Fibroblast of mammary gland (primary cell): ENCODE measurements at places on chromosomes 5 and 9.
A peak's percentile ranks its signal among the peaks of the same experiment; 100 is the strongest.

GRCh38 chr9:18520416-18521047, 46.6 kb downstream of the ADAMTSL1 start:
- DNase-seq = peak; percentile 64

DNA sequence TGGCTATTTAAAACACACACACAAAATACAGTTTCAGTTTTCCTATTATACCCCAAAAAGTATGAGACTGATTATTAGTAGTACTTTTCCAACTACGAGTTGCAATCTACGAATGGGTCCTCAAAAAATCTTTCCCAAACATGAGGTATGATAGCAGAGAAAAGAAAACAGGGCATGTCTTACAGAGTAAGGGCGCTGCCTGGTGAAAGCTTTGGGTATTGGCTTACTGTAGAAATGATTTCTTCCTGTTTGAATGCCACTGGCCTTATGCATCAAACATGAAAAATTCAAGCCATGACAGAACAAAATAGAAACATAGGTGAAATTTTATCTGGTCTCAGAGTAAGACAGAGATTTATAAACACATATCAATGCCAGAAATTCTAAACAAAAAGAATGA, 448.0 kb downstream of the SPOCK1 start:
- DNase-seq = no peak

DNA sequence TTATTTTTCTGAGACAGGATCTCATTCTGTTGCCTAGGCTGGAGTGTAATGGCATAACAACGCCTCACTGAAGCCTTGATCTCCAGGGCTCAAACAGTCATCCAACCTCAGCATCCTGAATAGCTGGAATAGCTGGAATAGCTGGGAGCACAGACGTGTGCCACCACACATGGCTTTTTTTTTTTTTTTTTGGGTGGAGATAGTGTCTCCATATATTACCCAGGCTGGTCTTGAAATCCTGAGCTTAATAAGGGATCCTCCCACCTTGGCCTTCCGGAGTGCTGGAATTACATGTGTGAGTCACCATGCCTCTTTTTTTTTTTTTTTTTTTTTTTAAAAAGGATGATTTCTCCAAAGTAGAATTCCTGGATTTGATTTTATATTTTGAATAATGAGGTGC, 60.7 kb downstream of the NSD1 start:
- peak; percentile 92 for DNase-seq

- DNase-seq = no peak
These were observed 6.5 kb upstream of the PAX5 start for GRCh38 chr9:37040508-37041127.

- peak; percentile 75 for DNase-seq
These were observed 367.5 kb downstream of the DEPDC1B start for GRCh38 chr5:60332244-60333004.

- no peak for DNase-seq
These were observed 101.6 kb downstream of the SLC25A46 start for GRCh38 chr5:110840347-110840960.

- DNase-seq = peak; percentile 92
These were observed 119.5 kb downstream of the ANXA1 start for GRCh38 chr9:73270967-73271721.

GRCh38 chr5:87302061-87302460, 34.4 kb downstream of the RASA1 start:
- peak; percentile 85 for DNase-seq

DNA sequence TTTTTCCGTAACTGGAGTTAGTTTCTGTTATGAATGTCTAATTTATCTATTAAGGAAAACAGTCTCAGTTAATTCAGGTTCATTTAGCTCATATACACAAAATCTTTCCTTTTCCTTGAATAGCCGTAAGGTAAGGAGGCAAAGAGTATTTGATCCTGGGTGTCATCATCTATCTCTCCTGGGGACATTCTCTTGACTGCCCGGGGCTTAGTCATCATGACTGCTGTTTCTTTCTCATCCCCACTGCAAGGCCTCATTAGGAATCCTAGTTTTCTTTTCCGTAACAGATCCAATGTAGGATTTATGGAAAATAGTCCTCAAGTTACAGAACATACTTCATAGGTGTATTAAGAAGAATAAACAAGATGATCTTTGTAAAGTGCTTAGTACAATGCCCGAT, 134.9 kb upstream of the CHD1 start:
- DNase-seq = peak; percentile 56

- peak; percentile 54 for DNase-seq
These were observed 414.3 kb upstream of the PAPPA start for GRCh38 chr9:115739096-115739875.

GRCh38 chr9:134552349-134552990, 89.1 kb upstream of the COL5A1 start:
- DNase-seq = no peak

DNA sequence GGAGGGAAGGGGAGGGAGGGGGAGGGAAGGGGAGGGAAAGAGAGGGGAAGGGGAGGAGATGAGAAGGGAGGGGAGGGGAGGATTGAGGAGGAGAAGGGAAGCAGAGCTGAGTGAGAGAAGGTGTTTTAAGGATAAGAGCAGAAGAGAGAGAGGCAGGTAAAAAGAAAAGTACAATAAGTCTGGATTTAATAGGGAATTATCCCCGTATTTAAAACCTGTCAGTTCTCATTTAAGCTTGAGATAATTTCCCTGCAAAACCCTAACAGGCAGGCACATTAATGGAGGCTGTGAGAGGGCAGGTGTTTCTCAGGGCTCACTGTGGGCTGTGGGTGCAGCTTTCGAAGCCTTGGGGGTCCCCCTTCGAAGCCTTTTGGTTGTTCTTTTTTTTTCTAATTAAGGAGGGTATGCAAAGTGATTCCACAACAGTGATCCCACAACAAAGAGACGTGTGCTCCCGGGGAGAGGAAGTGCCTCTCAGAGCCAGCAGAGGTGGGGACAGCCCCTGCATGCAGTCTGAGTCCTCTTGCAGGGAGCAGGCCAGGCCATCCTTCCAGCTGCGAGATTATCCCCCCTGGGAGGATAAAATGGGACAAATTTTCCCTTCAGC, 317.9 kb upstream of the IRX1 start:
- no peak for DNase-seq
